A549 treated with GW870086 at 1 μM for 4 hours (cell line): ENCODE measurements at places on chromosomes 5 and 9. TPM values are rescaled to one million over a fixed set of nuclear protein-coding genes. Genes with fewer than 3 reads are reported as not detected.

The MCC gene
- total RNA-seq: 0.19 to 0.33 TPM (median 0.20 TPM) in 5 replicates

The SCGB3A1 gene
- not detected in 5 replicates for total RNA-seq

The GRIN3A gene
- total RNA-seq: not detected in 5 replicates

The IFNK gene
- total RNA-seq: not detected in 5 replicates

The RNF20 gene
- 20.8 to 22.9 TPM (median 21.2 TPM) in 5 replicates for total RNA-seq

The FOXD4 gene
- 0.24 to 0.83 TPM (median 0.44 TPM) in 5 replicates for total RNA-seq

The PCA3 gene
- total RNA-seq: not detected in 5 replicates

The ASPN gene
- total RNA-seq: not detected in 5 replicates

The N4BP3 gene
- total RNA-seq: 0.67 to 1.00 TPM (median 0.86 TPM) in 5 replicates
